ENCODE measurements at places on chromosomes 12 and 14.

DNA sequence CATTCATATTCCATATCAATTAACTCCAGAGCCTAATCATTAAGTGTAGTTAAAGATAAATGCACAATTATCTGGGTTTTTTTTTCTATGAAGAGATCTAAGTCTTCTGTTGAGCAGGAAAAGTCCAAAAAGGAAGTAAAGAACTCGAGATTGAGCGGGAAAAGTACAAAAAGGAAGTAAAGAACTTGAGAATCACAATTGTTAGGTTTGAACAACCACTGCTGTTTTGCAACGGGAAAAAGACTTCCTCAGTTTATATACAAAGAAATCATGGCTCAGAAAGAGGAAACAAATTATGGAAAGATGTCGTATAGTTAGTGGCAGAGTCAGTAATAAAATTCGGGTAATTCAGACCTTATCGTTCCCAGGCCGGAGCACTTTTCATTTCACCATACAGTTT is 63.3 kb downstream of the PPP1R12A start:
- no peak for DNase-seq

DNA sequence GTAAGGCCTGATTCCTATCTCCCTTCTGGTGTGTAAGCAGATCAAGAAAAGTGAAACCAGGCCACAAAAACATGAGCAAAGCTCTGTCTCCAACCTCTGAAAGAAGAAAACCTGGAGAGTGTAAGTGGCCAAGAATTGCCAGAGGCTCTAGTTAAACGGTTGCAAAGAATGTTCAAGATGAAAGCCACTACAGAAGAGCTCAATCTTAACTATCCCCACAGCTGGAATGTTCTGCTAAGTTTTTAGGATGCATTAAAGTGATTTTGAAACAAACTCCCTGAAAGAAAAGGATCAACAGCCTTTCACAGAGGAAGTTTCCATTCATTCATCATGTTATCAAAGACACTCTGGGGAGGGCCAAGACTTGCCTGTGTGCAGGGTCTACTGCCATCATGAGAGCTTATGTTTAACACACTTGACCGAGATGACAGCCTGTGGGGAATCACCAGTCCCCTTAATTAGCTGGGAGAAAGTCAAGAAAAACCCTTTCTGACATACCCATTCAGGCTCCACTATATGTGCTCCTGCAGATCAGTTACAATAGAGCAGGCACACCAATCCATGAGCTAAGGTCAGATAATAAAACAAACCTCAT is 128.0 kb upstream of the OVCH1 start:
- DNase-seq, result peak; percentile 32

DNA sequence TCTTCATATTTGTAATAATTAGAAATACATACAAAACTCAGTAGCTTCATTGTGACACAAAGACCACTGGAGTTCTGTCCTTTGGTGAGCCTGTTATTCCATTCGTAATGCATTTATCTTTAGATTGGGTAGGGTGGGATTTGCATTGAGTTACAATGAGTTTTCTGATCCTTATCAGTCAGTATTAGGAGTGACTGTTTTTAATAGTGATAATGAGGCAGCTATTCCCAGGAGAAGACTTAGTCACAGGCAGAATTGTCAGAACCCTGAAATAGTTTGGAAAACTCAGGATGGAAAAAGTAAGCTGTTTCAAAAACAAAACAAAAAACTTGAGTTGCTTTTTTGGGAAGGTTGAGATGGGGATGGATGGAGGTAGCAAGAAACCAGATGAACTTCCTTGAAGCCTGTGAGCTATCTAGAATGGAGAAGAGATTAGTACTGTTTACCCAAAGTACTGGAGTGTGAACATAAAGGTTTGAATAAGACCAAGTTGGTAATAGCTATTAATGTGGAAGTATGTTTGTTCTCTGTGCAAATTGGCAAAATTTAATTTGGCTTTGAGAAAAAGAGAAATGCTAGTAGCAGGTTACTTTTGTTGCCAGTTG is 38.6 kb downstream of the FBXO34 start:
- no peak for DNase-seq

- no peak for DNase-seq
Observed at GRCh38 chr12:108642269-108642870, 8.7 kb upstream of the SELPLG start.

DNA sequence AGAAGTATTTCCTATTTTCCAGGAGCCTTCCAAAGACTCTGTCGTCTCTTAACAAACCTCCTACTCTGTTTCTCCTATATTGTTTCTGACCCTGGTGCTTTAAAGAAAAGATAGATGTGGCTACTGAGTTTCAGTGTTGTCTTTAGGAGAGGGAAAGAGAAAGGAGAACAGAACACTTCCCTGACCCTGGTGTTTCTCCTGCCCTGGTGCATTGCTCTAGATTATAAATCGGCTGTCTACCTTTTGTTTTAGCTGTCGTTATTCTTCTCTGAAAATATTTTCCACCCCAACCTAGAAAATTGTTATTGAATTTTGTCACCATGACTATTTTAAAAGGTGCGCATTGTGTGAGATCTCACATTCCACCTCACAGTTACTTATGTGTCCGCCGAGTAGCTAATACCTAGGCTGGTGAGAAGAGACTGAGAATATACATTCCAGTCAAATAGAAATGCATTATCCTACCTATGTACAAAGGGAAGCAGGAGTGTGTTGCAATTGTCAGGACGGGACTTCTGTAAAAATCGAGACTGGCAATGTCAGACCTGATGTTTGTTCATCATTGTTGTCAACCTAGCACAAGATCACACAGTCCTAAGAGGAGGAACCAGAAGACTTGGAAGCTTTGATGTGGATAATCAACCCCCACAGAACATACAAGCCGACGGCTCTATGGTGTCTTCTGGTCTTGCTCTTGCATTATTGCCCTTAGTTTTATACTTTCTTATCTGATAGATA is 108.7 kb upstream of the SLC38A4 start:
- DNase-seq, result no peak

DNA sequence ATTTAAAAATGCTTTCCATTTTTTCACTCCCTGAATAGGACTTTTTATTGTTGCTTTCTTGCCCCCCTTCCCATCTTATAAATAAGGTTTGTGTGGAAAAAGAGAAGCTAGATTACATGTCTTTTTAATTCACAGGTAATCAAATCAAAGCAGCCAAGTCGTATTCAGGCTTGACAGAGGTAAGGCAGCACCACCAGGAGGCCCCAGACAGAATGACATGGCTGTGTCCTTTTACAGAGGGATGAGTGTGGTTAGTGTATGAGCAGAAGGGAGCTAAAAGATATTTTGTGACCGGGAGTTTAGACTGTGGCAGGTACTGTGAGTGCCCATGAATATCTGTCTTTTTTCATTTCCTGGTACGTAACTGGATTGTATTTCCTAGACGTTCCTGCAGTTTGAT is 596.1 kb downstream of the ETNK1 start:
- DNase-seq, result no peak

GRCh38 chr14:68979722-68980451 is 785 bp upstream of the ACTN1 start:
- DNase-seq, result peak; percentile 74

GRCh38 chr12:109961612-109962011 is 34.6 kb downstream of the GIT2 start:
- no peak for DNase-seq

DNA sequence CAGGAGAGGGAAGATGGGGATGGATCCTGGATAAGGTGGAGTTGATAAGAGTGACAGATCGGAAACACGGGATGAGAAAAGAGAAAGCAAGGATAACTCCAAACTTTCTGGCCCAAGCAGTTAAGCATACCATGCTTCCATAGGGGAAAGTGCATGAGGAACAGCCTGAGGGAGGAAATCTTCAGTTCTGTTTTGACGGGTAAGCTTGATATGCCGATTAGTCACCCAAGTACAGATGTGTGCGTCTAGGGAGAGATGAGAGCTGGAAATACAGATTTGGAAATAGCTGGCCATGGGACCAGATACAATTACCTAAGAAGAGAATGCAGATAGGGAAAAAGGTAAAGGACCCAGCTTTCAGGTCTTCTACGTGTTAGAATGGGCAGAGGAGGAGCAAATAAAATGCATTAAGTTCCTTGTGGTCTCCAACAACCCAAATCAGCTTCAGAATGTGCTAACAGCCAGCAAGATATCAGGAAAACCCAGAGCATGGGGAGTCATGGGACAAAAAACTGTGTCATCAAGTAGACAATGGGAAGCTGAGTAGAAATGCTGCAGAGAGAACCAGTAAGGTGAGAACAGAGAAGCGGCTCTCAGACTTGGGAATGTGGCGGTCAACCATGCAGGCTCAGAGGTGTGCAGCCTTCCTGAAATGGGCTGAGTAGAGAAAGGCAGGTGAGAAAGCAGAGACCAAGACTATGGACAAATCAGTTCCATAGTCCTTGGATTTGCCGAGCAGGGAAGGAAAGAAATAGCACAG is 56.3 kb downstream of the PPP1R36 start:
- peak; percentile 29 for DNase-seq

GRCh38 chr12:28787151-28787550 is 361.9 kb upstream of the FAR2 start:
- no peak for DNase-seq

DNA sequence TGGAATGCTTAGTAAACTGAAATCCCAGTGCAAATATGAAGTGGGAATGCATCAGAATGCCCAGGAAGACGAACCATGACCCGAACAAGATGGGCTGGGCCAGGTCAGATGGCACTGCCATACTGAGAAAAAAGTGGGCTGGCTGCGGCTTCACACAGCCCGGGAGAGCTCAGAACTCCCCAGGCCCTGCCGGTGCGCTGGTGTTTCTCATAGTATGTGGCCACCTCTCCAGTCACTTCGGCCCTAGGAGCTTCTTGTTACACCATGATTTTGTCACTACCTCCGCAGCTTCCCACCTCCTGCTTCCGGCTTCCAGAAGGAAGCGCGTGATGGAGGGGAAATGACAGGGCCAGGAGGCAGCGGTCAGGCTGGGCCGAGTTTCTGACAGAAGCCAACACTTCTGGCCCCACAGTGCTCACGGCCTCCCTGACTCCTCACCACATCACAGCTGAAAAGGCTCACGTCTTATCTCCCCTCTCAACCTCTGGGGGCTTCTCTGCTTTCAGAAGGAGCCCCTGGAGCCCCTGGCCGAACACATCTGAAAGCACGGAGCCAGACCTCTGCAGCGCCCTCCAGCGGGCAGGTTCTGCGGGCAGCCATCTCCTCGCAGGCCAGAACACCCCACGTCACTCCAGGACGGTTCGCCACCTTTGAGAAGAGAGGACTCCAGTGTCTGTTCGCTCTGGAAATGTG is 30.7 kb downstream of the DAD1 start:
- DNase-seq, result no peak

GRCh38 chr14:66572826-66573225 is 64.9 kb downstream of the GPHN start:
- no peak for DNase-seq

DNA sequence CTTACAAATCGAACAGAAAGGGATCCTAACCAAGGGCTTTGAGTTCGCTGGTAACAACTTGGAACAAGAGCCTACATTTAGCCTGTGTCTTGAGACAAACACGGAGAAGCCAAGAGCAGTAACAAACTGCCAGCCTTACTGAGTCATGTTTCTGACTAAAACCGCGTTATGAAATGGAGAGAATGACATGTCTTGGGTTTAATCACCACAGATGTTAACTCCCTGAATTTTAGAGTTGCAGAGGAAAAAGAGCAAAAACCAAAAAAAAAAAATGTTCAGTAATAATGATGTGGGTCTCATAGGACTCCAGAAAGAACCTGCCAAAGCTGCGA is 1.0 kb downstream of the BLTP3B start:
- peak; percentile 92 for DNase-seq

- no peak for DNase-seq
Observed at GRCh38 chr12:66944365-66944764, 265.5 kb upstream of the GRIP1 start.

- no peak for DNase-seq
Observed at GRCh38 chr12:54017027-54017788, 8.4 kb downstream of the HOXC8 start.

DNA sequence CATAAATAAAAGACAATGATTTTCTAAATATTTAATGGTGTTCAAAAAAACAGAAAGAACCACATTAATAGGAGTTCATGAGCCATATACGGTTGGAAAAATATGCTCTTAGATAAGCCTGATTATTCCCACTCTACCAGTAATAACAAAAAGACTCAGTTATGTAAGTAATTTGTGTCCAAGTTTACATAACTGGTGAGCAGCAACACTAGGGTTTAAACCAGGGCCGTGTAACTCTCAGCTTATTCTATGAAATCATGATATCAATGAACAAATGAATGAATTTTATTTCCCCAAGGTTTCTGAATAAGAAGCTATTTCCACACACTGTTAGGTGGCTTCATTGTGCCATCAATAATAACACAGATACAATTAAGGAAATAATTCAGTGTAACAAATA is 98.3 kb downstream of the GARIN6 start:
- DNase-seq, result no peak

DNA sequence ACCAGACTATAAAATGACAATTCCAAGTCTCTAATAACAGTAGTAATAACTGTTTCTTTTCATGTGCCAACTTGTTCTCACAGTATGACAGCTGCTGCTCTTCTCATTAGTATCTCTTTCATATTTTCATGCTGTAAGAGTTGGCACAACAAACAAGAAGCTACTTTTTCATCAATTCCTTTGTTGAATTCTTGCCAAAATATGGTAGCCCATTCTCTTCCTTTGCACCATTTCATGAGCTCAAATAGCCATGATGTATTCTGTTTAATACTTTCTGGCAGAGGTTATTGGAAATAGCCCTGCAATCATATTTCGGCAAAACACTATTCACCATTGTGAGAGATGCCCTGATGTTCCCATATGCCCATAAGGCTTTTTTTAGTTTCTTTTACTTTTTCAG is 1100.7 kb downstream of the TRHDE start:
- DNase-seq, result no peak

DNA sequence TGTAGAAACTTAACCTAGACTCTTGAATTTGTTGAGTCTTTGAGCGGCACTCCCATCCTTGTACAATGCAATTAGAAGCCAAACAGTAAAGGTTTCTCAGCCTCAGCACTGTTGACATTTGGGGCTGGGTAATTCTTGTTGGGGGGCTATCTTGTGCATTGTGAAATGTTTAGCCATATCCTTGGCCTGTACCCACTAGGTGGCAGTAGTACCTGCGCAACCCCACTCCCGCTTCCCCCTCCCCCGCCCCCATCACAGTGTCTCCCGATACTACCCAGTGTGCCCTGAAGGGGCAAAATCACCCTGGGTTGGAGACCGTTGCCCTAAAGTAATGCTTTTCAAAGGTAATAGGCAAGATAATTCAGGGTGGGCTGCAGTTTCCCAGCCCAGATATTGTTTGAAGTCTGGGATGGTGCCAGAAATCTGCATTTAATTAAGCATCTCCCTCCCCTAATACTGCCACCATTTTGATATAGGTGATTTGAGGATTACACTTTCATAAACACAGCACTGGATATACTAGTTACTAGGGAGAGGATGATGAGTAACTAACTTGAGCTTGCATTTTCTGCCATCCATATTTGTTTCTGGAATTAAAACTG is 1.8 kb downstream of the COX6A1 start:
- DNase-seq, result peak; percentile 83

DNA sequence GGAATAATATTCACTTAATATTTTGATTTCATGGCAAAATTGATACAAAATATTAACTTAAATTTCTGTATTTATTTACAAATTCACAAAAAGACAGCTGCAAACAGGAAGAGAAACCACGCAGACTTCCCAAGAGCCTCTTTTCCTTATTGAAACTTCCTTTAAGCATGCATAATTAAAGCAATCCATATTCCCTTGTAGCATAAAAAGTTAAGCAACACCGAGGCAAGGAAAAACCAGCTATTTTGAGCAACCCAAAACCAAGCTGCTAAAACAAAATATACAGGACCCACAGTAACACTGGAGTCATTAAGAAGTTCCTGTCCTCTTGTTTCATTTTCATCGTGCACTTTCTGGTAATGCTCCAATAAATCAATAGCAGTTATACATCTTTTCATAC is 58.0 kb downstream of the EEA1 start:
- peak; percentile 28 for DNase-seq

Measured in adipocyte (in vitro differentiated cells).